Mammary epithelial cell (primary cell): ENCODE measurements at places on chromosomes 6 and 20. TPM values are rescaled to one million over a fixed set of nuclear protein-coding genes. Genes with fewer than 3 reads are reported as not detected.
A peak's percentile ranks its signal among the peaks of the same experiment; 100 is the strongest.

Gene MAK
- 0.12 TPM in 1 of 2 replicates, not detected in the other for total RNA-seq

Gene SCRT2
- total RNA-seq: not detected

Gene FLOT1
- total RNA-seq: 53.9 and 72.9 TPM in 2 replicates

DNA sequence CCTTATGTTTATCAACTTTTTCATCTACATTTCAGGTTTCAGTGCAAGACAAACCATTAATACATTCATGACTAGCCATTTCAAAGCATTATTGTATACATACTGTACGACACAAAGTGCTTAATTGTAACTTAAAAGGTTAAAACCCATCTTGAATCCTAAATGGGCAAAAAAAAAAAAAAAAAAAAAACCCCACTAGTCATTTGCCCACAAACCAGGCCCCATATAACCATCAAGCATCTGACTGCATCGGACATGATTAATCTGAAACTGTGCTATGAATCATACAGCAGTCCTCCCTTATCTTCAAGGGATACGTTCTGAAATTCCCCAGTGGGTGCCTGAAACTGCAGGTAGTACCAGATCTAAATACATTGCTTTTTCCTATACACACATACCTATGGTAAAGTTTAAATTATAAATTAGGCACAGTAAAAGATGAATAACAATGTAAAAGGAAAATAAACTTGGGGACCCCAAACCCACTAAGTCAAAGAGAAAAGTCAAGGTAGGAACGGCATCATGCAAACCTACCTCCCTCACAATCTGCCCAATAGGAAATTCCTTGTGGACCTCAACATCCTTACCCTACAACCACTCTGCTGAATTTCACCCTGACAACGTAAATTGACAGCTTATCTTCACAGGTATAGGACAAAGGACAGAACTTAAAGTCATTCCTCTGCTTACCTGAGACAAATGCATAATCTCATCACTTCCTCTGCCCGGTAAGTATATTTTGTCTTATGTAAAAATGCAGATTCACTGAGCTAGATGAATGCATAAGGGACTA is 14.3 kb downstream of the B4GALT5 start:
- peak; percentile 93 for DNase-seq

GRCh38 chr6:102981490-102982015 is 1588.0 kb downstream of the GRIK2 start:
- no peak for DNase-seq

DNA sequence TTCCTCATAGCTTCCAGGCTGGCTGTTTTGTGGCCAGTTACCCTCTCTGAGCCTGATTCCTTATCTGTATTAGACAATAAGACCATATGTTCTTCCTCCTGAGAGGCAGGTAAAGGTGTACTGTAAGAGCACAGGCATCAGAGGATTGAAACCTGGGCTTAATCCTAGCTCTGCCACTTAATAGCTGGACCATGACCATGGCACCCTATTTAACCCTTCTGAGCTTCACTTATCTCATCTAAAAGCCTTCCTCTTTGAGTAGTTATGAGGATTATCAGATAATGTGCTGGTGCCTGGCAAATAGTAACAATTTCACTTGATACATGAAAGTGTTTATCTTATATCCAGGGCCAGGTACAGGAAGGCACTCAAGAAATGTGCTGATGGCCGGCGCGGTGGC is 34.9 kb downstream of the BCL2L1 start:
- no peak for DNase-seq
